ENCODE measurements at places on chromosomes 6 and 20. TPM values are rescaled to one million over a fixed set of nuclear protein-coding genes. Genes with fewer than 3 reads are reported as not detected.

CRISP3 gene
- polyA plus RNA-seq: not detected

ADISSP gene
- 73.9 TPM for polyA plus RNA-seq

LTA gene
- not detected for polyA plus RNA-seq

PRPH2 gene
- not detected for polyA plus RNA-seq

RAB32 gene
- 36.9 TPM for polyA plus RNA-seq

DNA sequence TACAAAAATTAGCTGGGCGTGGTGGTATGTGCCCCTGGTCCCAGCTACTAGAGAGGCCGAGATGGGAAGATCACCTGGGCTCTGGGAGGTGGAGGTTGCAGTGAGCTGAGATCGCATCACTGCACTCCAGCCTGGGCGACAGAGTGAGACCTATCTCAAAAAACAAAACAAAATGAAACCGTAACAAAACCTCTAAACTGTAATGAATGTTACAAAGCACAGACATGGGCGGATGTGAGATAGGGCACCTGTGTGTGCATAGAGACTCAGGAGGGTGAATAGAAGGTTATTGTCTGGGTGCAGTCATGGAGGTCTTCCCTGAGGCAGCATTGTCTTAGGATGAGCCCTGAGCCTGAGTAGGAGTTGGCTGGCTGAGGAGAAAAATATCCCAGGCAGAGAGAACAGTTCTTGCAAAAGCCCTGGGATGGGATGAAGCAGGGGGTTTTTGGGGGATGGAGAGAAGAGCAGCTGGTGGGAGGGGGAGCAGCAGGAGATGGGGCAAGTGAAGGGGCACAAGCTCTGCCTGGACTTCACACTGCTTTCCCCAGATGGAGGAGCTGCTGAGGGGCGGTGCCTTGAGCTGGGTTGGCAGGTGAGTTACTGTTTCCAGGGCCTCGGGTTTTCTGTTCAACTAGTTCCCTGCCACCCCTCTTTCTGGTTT is 5.2 kb downstream of the BCAS4 start:
- H3K4me3 ChIP-seq: no peak overlapping the region
- H3K4me1 ChIP-seq: no peaks in the 10 kb centered on the region
- H3K36me3 ChIP-seq: no peaks in the 10 kb centered on the region
- no peaks in the 10 kb centered on the region for H3K27me3 ChIP-seq

DNA sequence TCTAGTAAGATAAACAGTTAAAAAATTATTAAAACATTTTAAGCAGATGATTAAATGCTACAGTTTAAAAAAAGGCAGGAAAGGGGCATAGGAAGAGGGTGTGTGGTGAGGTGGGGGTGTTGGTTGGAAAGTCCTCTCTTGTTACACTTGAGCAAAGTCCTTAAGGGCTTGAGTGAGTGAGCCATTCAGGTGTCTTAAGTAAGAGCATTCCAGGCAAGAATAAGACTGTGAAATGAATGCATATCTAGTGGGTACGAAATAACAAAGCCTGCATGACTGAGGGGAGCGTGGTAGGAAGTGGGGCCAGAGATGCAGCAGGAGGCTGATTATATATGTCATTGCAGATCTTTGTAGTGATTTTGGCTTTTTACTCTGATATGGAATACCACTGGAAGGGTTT is 5.1 kb downstream of the CDKAL1 start:
- H3K27ac ChIP-seq: no peak overlapping the region
- peaks cover 4% of the 10 kb centered on the region for H3K4me1 ChIP-seq
- H3K36me3 ChIP-seq: peaks cover 6% of the 10 kb centered on the region
- no peaks in the 10 kb centered on the region for H3K27me3 ChIP-seq
- H3K4me3 ChIP-seq: no peak overlapping the region

GRCh38 chr6:37539171-37540028 is 39.7 kb upstream of the CCDC167 start:
- H3K27me3 ChIP-seq: peaks cover 18% of the 10 kb centered on the region
- no peaks in the 10 kb centered on the region for H3K36me3 ChIP-seq
- DNase-seq: no peak
- peaks cover 24% of the 10 kb centered on the region for H3K4me1 ChIP-seq
- no peak overlapping the region for H3K4me3 ChIP-seq

GRCh38 chr6:10791673-10792072 is 44.1 kb downstream of the TMEM14B start:
- H3K27ac ChIP-seq: no peak overlapping the region
- no peaks in the 10 kb centered on the region for H3K27me3 ChIP-seq
- no peaks in the 10 kb centered on the region for H3K4me1 ChIP-seq
- no peaks in the 10 kb centered on the region for H3K36me3 ChIP-seq

DNA sequence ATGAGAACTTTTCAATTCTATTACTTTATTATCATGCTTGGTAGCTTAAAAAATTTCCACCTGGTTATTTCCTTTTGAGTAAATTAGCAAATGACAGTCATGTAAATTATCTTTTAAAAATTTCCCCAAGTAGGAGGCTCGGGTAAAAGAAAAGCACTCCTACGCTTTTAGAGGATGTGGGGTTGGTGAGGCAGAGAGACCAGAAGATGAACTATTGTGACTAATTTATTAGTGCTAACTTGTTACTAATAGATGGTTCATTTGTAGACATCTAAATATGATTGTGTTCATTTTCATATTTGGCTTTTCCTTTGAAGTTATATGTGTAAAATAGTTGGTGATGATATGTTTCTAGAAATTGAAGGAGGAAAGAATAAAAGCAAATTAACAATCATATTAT is 27.0 kb downstream of the ZNF292 start:
- peaks cover 20% of the 10 kb centered on the region for H3K36me3 ChIP-seq
- H3K4me3 ChIP-seq: no peak overlapping the region
- no peak for DNase-seq

- no peak for DNase-seq
- no peak overlapping the region for H3K27ac ChIP-seq
- H3K4me1 ChIP-seq: no peaks in the 10 kb centered on the region
- H3K36me3 ChIP-seq: peaks cover 76% of the 10 kb centered on the region
These were observed 28.1 kb downstream of the PYGB start for GRCh38 chr20:25275813-25276532.

DNA sequence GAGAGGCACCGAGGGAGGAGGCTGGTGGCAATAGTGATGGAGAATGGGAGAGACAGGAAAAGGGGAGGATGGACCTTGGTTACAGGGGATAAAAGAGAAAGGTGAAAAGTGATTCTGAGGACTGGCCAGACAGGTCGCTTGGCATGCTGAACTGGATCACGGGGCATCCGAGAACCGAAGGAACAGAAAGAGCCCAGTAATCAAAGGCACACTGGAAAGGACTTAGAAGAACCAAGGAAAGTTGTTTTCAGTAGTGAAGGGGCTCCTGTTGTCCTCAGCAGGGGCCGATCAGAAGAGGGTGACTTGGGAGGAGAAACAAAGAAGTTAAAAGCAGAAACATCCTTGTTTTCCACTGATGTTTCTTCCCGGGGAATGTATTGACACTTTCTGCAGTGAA is 18.9 kb downstream of the SYTL3 start:
- DNase-seq: no peak
- no peak overlapping the region for H3K4me3 ChIP-seq
- H3K4me1 ChIP-seq: no peaks in the 10 kb centered on the region
- no peaks in the 10 kb centered on the region for H3K36me3 ChIP-seq
- H3K27ac ChIP-seq: no peak overlapping the region

- H3K36me3 ChIP-seq: no peaks in the 10 kb centered on the region
- no peak overlapping the region for H3K27ac ChIP-seq
- H3K27me3 ChIP-seq: peaks cover 94% of the 10 kb centered on the region
- no peak overlapping the region for H3K4me3 ChIP-seq
These were observed 5.0 kb upstream of the BHLHE23 start for GRCh38 chr20:63011798-63012197.

- H3K27me3 ChIP-seq: peaks cover 75% of the 10 kb centered on the region
- no peaks in the 10 kb centered on the region for H3K36me3 ChIP-seq
- no peak for DNase-seq
- H3K27ac ChIP-seq: no peak overlapping the region
- H3K4me3 ChIP-seq: no peak overlapping the region
These were observed 119.1 kb upstream of the CD93 start for GRCh38 chr20:23205211-23205610.

DNA sequence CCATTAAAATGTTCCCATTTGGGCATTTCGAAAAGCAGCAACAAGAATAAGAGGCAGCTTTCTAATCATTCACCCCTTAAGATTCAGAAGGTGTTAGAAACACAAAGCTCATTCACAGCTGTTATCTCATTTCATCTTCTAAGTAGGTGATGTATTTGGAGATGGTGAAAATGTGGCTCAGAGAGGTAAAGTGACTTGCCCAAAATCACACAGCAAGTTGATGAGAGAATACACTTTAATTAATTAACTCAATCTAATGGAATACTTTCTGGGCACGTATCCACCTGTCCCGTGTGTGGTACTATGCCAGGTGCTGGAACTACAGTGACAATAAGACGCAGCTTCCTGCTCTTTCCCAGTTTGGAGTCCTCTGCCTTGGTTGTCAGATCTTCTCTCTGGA is 147.4 kb upstream of the LRFN2 start:
- H3K36me3 ChIP-seq: no peaks in the 10 kb centered on the region
- no peaks in the 10 kb centered on the region for H3K27me3 ChIP-seq
- no peak overlapping the region for H3K4me3 ChIP-seq

GRCh38 chr6:141123497-141123896 is 1009.2 kb upstream of the GJE1 start:
- H3K27ac ChIP-seq: no peak overlapping the region
- H3K4me3 ChIP-seq: no peak overlapping the region
- DNase-seq: no peak
- H3K27me3 ChIP-seq: 0 out of 2 replicates have a peak, but pooled peaks cover 4% of the 10 kb centered on the region

- H3K36me3 ChIP-seq: no peaks in the 10 kb centered on the region
- DNase-seq: no peak
- peaks cover 3% of the 10 kb centered on the region for H3K27me3 ChIP-seq
- no peak overlapping the region for H3K27ac ChIP-seq
These were observed 8.7 kb upstream of the NPBWR2 start for GRCh38 chr20:64116016-64116415.

DNA sequence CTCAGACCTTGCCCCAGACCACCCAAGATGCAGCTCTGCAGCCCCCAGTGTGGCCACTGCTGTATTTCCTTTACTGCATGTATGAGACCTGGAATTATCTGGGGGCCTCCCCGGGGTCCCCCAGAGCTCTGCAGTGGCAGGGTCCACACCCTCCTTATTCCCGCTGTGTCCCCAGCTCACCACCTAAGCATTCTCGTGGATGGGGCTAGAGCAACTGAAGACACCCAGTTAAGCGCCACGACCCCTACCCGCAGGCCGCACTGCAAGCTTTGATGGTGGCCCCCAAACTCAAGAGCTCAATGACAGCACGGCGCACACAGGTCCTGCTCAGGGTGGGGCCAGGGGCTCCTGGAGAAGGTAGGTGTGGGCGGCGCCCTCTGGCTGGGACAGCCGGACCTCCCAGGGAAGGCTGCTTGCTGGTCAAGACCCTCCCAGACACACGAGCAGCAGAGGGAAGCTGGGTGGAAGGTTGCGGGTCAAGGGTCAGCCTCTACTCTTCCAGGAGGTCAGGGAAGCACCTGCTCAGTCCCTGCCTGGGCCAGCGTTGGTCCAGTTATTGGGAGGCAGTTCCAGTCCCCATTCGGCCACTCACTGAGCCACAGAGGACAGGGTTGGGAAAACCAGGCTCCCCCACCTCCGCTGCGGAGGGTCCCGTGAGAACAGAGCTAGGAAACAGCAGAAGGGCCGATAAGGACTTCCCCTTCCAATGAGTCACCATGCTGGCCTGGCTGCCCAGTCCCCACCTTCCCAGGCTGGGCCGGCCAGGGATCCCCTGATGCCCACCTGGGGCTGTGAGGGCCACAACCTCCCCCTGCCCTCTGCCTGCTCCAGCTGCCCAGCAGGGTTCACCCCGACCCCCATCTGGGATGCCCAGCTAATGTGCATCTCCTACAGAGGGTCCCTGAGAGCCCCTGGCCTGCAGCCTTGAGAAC is 2.9 kb downstream of the LAMA5 start:
- no peaks in the 10 kb centered on the region for H3K27me3 ChIP-seq
- H3K4me1 ChIP-seq: peaks cover 73% of the 10 kb centered on the region
- H3K4me3 ChIP-seq: no peak overlapping the region
- DNase-seq: no peak

DNA sequence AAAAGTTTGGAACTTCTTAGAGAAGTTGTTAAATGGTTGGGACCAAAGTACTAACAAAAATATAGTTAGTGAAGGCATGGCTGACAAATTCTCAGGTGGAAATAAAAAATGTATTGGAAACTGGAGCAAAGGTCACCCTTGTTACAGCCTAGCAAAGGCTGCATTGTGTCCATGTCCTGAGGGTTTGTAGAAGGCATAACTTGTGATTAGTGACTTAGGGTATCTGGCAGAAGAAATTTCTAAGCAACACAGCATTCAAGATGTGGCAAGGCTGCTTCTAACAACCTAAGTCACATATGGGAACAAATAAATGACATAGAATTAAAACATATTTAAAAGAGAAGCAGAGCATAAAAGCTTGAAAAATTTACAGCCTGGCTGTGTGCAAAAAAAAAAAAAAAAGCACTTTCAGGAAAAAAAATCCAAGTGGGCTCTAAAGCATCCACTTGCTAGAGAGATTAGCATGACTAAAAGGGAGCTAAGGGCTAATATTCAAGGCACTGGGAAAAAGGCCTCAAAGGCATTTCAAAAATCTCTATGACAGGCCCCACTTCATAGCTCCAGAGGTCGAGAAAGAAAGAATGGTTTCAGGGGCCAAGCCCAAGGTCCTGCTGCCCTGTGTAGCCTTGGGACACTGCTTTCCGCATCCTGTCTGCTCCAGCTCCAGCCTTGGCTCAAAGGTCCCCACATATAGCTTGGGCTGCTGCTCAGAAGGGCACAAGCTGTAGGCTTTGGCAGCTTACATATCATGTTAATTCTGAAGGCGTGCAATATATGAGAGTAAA is 453.2 kb upstream of the PTCHD4 start:
- no peaks in the 10 kb centered on the region for H3K36me3 ChIP-seq
- no peaks in the 10 kb centered on the region for H3K4me1 ChIP-seq
- no peak overlapping the region for H3K27ac ChIP-seq
- H3K27me3 ChIP-seq: no peaks in the 10 kb centered on the region

DNA sequence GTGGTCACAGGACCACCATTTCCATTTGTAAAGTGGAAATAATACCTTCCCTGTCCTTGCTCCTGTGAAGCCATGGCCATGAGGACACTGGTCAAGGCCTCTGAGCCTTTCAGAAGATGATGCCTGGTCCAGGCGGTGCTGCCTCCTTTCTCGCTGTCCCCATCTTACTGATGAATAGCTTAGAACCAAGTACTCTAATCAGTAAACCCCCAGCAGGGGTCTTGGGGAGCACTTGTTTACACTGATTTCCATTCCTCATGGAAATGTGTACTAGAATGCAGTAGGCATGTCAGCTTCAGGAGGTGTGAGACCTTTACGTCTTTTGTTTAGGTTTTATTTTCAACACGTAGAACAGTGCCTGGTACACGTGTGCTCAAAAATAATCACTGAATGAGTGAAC is 75.1 kb downstream of the DZANK1 start:
- no peaks in the 10 kb centered on the region for H3K4me1 ChIP-seq
- no peaks in the 10 kb centered on the region for H3K27me3 ChIP-seq
- no peak overlapping the region for H3K4me3 ChIP-seq

DNA sequence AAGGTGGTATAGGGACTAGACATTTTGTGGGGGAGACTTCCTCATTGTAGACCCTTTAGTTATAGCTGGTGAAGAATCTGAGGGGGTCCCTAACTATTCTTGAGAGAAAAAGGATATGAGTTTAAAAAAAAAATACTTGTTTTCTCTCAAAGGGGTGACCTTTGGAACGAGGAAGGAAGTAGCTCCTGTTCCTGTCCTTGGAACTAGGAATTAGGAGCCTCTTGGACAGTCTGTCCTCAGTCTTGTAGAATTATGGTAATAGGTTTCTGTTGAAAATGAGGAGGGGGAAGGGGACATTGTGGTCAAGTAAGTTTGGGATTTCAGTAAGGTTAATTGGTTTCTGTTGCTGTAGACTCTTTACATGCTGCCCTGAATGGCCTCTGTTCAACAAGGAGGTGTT is 56.5 kb downstream of the PLEKHG1 start:
- peaks cover 6% of the 10 kb centered on the region for H3K4me1 ChIP-seq
- H3K27me3 ChIP-seq: no peaks in the 10 kb centered on the region
- no peak overlapping the region for H3K4me3 ChIP-seq
- no peak overlapping the region for H3K27ac ChIP-seq
- no peaks in the 10 kb centered on the region for H3K36me3 ChIP-seq
- DNase-seq: no peak
